GM23338 (cell line): ENCODE measurements at places on chromosomes 4 and X.

- DNase-seq: no peak
Observed at GRCh38 chr4:88953400-88953799, 103.6 kb downstream of the FAM13A start.

- no peak for DNase-seq
Observed at GRCh38 chr4:82055156-82055555, 318.6 kb downstream of the HNRNPD start.

- no peak for DNase-seq
Observed at GRCh38 chr4:150318971-150319370, 240.7 kb downstream of the DCLK2 start.

DNA sequence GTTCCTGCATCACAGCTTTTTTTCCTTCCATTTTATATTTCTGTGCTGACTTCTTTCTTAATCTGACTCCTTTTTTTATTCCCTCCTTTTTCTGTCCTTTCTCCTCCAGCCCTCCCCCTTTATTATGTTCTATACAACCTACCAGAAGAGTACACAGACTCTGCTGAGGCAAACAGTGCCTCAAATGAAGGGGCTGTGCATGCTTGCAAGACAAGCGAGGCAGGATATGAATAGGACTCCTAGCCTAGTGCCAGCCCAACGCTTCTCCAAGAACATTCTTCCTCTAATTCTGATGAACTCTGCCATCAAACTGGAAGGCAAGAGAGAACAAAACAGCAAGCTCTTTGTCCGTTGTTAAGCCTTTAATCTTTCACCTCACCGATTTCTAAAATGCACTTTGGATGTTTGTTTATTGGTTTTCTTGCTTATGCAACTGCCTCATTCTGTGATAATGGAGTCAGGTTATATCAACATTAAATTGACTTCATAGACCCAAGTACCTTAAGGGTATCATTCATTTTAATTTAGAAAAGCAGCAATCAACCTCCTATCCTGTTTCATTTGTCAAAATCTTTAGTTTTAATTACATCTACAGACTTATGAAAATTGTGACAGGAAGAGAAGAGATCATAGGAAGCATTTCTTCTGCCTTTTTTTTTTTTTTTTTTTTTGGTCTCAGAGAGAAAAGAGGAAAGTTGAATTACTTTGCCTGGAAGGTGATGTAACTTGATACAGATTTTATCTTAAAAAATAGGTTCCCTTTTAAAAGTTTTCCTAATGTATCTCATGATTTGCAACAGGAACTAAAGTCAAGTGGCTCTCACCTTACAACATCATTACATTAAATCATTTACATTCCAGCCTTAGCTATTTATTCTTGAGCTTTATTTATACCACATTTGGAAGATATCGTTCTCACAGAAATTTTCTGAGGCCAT is 284.7 kb upstream of the FTHL17 start:
- DNase-seq: no peak
